ENCODE measurements at places on chromosomes 5 and 9.

GRCh38 chr9:101626295-101626694, 31.5 kb upstream of the PPP3R2 start:
- DNase-seq, result no peak

DNA sequence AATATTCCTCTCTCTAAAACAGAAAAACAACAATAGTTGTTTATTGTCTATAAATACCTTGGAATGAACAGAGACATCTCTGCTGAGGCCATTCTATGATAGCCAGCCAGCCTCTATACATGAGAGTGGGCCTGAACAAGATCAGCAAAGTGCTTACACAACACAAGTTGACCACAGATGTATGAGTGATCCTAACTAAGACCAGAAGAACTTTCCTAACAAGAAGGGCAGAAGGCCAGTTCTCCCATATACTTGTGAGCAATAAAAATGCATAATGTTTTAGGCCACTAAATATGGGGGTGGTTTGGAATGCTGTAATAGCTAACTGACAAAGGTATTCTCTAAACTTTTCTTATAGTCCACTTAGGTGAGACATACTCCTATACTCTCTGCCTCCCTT, 345.7 kb downstream of the SPATA31D1 start:
- peak; percentile 79 for DNase-seq

DNA sequence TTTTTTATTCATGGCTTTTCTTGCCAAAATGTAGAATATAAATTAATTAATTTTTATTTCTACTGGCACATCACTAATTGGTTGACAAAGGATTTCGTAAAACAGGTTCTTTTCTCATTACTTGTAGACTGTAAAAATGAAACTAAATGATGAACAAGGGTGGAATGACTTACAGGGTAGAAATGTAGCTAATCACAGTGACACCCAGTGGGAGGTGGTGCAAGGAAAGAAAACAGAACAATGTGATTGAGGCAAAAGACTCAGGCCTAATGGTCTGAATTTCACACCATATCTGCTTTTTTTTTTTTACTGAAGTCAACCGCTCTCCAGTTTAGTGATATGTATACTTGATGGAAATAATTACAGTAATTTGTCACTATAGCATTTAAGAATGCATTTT, 28.9 kb downstream of the GABRG2 start:
- DNase-seq, result no peak

GRCh38 chr5:88398316-88398715, 129.7 kb upstream of the TMEM161B start:
- DNase-seq, result no peak

GRCh38 chr5:65483546-65484346, 2.0 kb upstream of the ADAMTS6 start:
- peak; percentile 80 for DNase-seq

- DNase-seq, result no peak
Observed at GRCh38 chr5:1460054-1460682, 14.9 kb upstream of the SLC6A3 start.

- DNase-seq, result peak; percentile 91
Observed at GRCh38 chr9:92808726-92809451, 44.3 kb upstream of the BICD2 start.

DNA sequence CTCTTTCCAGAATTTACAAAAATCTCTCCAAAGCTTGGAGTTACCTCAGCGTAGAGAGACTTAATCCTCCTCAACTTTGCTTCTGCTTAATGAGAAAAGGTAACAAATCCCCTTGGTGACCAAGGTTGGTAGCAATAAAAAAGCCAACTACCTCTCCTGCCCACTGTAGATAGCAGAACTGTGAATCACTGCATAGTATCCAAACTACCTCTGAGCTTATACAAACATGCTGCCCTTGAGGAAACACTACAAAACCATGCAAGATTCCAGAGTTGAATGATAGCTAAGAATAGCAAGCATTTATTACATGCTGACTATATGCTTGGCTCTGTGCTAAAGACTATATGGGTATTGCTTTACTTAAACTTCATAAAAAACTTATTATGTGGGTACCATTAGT, 2.8 kb upstream of the ADAMTS12 start:
- peak; percentile 23 for DNase-seq

- no peak for DNase-seq
Observed at GRCh38 chr9:124441291-124441690, 9.0 kb upstream of the ADGRD2 start.

DNA sequence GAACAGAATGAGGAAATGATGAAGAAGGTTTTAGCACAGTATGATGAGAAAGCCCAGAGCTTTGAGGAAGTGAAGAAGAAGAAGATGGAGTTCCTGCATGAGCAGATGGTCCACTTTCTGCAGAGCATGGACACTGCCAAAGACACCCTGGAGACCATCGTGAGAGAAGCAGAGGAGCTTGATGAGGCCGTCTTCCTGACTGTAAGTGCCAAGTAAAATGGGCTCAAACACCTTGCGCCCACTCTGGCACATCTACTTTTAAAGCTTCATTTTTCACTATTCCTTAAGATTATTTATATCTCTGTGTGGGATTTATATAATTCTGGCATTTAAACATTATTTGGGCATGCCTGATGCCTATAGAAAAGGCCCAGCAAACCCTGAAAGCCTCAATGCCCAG, 55.6 kb downstream of the CMYA5 start:
- no peak for DNase-seq

- no peak for DNase-seq
Observed at GRCh38 chr5:158212917-158213316, 354.0 kb upstream of the CLINT1 start.

GRCh38 chr5:73280821-73281746, 108.1 kb downstream of the TMEM174 start:
- no peak for DNase-seq

GRCh38 chr5:119355685-119356611, at the start of gene TNFAIP8:
Gene TNFAIP8, plus strand, starts transcription at chr5:119356019. Its CDS starts 72 bp downstream, at chr5:119356091.
- peak; percentile 87 for DNase-seq

DNA sequence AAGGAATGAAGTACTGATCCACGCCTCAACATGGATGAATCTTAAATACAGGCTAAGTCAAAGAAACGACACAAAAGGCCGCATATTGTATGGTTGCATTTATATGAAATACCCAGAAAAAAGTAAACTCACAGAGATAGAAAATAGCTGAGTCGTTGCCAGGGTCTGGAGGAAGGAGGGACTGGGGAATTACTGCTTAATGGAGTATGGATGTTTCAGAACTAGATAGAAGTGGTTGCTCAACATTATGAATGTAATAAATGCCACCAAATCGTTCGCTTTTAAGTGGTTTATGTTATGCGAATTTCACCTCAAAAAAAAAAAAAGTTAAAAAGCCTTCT, 784 bp upstream of the MSANTD3 start:
- no peak for DNase-seq

GRCh38 chr5:3343211-3343610, 252.4 kb upstream of the IRX1 start:
- DNase-seq, result no peak

DNA sequence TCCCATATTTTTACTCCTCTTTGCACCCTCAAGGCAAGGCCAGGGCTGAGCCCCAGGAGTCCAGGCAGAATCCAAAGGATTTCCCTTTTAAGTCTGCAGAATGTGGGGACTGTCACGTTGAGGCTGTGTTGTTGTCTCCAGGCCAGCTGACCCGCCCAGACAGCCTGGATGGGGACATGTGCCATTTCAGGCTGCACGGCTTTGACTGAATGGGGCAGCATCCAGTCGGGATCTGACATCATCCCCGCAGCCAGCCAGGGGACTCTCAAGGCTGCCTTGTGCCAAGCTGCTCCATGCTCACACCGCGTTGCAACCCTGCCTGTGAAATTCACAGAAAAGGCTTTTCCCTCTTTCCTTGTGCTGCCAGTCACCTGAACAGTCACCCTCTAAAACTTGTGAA, 2.2 kb upstream of the ZNF366 start:
- DNase-seq, result no peak

DNA sequence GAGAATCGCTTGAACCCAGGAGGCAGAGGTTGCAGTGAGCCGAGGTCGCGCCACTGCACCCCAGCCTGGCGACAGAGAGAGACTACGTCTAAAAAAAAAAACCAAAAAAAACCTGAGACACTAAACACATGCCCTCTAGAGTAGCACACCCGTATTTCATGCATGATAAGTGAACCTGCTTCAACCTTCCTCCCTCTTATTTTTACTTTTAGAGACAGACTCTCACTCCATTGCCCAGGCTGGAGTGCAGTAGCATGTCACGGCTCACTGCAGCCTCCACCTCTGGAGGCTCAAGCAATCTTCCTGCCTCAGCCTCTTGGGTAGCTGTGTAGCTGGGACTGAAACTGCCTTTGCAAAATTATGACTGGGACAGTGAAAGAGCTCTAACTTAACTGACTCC, 17.6 kb upstream of the NANS start:
- DNase-seq, result no peak

GRCh38 chr5:103111468-103111867, 8.5 kb downstream of the GIN1 start:
- DNase-seq, result no peak

GRCh38 chr5:132408456-132408855, 38.9 kb downstream of the SLC22A5 start:
- DNase-seq, result no peak

- DNase-seq, result peak; percentile 92
Observed at GRCh38 chr9:82488313-82489200, 500.0 kb downstream of the SPATA31D1 start.

Measured in foreskin fibroblast (primary cell).